ENCODE measurements at places on chromosomes 3 and 15. TPM values are rescaled to one million over a fixed set of nuclear protein-coding genes. Genes with fewer than 3 reads are reported as not detected.
A peak's percentile ranks its signal among the peaks of the same experiment; 100 is the strongest.

MUC13 gene
- total RNA-seq, result not detected

CCDC191 gene
- total RNA-seq, result 5.6 TPM

DNA sequence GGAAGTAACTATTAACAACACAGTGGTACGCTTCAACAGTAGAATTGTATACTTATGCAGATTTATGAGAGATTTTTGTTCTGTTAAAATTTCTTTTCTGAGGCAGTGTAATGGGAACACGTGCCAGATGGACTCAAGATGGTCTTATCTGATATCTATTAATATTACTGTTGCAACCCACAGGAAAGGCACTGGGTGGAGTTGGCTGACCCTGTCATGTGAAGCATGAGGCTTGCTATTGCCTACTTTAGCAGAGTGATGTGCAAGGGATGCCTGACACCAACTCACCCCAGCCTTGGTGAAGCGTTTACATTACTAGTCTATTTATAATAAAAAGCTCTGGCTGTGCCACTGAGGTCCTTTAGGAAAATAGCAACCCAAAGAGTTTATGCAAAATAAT lies 19.8 kb upstream of the ARNT2 start:
- DNase-seq, result no peak

HTR3D gene
- not detected for total RNA-seq

SNTN gene
- not detected for total RNA-seq

DNA sequence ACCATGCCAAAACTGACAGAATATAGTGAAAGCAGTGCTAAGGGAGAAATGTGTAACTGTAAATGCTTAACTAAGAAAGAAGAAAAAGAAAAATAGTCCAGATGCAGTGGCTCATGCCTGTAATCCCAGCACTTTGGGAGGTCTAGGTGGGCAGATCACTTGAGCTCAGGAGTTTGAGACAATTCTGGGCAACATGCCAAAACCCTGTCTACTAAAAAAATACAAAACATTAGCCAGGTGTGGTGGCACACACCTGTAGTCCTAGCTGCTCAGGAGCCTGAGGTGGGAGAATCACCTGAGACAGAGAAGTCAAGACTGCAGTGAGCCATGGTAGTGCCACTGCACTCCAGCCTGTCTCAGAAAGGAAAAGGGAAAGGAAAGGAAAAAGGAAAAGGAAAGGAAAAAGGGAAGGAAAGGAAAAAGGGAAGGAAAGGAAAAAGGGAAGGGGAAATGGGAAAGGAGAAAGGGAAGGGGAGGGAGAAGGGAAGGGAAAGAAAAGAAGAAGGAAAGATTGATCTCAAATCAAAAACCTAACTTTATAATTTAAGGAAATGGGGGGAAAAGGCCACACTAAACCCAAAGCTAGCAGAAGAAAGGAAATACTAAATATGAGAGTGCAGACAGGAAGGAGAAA lies 20.3 kb downstream of the C3orf33 start:
- DNase-seq, result no peak

GRCh38 chr15:63301088-63301487 lies 23.7 kb downstream of the APH1B start:
- no peak for DNase-seq

PLSCR4 gene
- 13.7 TPM for total RNA-seq

DNA sequence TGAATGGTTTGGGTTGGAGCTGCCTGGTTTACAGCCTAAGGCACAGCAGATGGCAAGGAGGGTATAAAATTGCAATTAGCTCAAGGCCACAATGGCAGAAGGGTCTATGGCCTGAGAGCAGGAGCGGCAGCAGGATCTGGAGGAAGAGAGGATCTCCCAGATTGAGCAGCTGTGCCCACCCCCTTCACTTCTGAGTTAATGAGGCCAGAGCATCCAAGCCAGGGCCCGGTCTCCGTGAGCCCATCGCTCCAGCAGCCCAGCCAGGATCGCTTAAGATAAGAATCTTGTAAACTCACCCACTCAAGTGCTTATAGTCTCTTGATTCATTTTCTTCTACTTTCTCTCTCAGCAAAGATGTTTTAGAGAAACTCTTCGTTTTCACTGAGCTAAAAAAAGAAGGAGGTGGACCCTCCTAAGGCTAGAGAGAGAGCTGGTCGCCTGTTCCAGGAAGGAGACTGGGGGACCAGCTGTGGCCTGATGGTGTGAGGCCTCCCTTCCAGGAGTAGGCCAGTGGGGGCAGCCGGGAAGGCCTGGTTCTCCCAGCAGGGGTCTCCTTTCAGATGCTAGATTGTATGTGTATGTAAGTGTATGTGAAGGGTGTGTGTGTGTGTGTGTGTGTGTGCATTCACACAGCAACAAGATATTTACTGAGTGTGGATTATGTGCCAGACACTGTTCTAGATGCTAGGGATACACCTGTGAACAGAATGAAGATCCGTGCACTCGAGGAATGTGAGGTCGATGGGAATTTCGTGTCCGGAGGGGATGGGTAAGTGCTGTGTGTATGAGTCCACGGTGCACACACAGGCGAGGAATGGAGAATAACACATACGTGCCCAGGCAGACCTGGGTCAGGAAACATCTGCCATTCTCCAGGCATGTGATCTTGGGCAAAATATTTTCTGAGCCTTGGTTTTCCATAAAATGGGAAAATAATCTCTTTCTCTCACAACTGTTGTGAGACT lies 18.6 kb downstream of the MAGEF1 start:
- no peak for DNase-seq

GRCh38 chr15:62779036-62779770 lies 263.3 kb upstream of the TPM1 start:
- peak; percentile 54 for DNase-seq

SEC11A gene
- total RNA-seq, result 270 TPM

SATB1 gene
- 6.3 TPM for total RNA-seq

NDN gene
- not detected for total RNA-seq

DNA sequence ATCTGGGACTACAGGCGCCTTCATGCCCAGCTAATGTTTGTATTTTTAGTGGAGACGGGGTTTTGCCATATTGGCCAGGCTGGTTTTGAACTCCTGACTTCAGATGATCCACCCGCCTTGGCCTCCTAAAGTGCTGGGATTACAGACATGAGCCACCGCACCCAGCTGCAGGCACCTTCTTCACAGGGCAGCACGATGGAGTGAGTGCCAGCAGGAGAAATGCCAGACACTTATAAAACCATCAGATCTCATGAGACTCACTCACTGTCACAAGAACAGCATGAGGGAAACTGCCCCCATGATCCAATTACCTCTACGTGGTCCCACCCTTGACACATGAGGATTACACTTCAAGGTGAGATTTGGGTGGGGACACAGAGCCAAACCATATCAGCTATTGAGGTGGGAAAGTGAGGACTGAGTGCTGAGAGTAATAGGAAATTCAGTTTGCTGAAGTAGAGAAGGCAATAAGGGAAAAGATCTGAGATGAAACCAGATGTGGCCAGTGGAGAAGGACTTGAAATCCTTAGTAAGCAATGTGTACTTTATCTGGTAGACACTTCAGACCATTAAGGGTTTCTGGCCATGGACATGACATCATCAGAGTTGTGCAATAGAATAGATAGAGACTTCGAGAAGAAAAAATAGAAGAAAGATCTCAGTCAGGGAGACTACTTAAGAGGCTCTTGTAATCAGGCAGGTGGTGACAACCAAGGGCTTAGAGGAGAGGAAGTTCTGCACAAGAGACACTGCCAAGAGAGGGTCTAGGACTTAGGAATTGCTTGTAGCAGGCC lies 18.1 kb upstream of the ATP13A5 start:
- DNase-seq, result no peak

DNA sequence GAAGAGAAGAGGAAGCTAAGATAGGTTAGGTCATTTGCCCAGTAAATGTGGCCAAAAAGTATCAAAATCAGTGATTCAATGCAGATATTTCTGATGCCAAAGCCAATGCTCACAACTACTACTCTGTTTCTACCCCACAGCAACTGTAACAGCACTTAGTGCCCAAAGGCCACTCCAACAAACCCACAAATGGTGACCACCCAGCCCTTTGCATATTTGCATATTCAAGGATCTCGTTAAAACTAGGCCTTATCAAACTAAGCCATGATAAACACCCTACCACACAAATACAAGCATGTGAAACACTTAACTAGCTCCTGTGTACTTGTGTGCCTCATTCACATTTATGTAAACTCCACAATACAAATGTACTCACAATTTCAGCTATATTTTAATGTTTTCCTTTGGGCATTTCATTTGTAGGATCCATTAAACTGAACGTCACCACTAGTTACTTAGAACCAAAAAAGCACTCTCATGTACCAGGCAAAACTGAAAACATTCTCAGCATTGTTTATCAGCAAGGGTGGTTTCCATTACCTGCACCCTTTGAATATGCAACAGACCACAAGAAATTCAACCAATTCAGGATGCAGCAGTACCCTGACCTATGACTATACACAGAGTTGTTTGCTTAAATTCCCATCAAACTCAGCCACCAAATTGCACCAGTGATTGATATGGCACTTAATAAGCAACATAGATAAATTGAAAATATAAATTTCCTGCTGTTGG lies 111.2 kb upstream of the STT3B start:
- no peak for DNase-seq

UROC1 gene
- not detected for total RNA-seq

GRCh38 chr3:40763807-40764206 lies 239.0 kb downstream of the ZNF621 start:
- DNase-seq, result no peak

CSPG4 gene
- total RNA-seq, result 132 TPM

GRCh38 chr3:195806916-195807231 lies 4.9 kb downstream of the MUC4 start:
- DNase-seq, result no peak

DNA sequence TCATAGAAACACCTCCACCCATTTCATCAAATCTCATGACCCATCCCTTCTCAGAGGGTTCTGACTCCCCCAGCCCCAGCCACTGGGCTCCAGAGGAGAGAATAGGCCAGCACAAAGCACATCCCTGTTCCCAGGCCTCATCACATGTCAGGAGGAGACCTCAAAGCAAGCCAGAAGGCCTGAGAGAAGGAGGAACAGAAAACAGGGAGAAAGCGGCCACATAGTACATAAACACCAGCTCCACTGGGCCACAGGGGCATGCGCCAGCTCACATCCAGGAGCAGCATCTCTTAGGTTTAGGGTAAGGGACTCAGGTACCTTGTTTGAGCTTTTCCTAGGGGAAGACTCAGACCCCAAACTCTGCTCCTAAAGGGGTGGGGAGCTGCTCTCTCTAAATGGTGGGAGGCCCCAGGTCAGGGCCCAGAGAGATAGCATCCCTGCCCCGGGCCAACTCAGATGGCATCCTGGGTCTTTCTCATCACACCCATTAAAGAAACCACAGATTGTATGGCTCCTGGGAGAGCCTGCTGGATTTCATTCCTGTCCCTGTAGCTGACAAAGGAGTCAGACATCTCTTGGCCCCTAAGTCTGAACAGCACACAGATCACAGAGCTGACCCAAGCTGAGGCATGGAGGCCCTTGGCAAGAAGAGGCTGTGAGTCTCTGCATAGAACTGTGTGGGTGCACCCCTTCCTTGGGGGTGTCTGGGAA lies 2.5 kb downstream of the SHF start:
- DNase-seq, result no peak

DNA sequence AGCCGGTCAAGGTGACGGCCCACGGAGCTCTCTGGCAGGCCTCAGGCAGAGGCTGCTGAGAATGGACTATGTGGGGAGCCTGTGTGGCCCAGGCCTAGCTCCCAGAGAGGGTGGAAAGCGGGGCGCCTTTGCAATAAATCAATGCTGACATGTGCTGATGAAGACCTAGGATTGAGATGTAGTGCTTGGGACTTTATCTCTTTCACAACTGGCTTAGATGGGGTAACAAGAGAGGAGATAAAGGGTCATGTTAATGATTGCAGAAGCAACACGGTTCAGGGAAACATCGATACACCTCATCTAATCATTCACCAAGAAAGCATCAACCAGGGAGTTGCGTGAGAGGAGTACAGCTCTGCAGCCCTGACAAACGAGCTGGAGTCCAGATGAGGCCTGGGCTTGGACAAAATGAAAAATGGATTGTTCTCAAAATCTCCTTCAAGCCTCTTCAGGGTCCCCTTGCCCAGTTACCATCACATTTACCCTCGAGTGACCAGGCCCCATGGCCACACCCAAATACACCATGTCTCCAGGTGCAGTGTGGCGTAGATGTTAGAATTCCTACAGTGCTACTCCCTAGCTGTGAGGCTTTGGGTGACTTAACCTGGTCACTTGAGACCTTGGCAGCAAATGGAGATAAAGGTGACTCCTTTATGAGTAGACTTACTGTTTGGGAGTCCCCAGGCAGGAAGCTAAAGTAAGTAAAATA lies 146.4 kb upstream of the LIPC start:
- DNase-seq, result no peak
